ENCODE measurements at places on chromosomes 1 and 21.

DNA sequence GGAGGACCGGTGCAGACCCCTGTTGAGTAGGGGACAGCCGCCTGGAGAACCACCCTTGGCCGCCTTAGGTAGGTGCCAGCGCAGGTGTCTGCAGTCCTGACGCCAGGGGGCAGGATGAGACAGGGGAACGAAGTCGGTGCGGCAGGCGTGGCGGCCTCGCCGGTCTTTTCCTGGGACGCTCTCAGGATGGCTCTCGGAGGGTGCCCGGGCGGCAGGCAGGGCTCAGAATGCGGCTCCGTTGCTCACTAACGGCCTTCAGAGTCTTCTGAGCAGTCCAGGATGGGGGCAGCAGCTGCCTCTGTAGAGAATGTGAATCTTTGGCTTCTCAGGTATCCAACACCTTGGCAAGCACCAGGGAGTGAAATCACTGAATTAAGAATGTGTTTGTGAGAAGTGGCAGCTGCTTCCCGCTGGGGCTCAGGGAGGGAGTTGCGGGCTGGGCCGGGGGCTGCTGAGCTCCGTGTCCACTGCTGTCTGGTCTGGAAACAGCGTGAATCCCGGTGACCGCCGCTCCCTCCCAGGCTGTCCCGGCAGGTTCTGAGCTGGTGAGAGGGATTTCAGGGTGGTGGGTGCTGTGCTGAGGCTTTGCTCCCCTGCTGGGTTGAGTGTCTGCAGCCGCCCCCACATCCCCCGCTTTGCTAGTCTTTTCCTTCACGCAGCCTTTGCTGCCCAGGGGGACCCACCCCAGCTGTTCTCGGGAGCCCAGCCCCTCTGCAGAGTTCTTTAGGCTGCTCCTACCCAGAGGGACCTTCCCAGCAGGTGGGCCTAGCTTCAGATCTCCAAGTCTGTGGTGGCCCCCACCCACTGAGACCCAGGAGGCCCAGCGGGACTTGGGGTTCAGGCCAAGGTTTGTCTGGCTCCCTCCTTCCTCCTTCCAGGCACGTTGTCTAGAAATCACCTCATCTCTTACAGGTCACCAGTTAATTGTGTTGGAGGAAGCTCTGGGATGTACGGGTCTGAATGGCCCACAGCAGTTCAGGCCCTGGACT is 11.1 kb upstream of the C1orf174 start:
- peak; percentile 35 for DNase-seq

DNA sequence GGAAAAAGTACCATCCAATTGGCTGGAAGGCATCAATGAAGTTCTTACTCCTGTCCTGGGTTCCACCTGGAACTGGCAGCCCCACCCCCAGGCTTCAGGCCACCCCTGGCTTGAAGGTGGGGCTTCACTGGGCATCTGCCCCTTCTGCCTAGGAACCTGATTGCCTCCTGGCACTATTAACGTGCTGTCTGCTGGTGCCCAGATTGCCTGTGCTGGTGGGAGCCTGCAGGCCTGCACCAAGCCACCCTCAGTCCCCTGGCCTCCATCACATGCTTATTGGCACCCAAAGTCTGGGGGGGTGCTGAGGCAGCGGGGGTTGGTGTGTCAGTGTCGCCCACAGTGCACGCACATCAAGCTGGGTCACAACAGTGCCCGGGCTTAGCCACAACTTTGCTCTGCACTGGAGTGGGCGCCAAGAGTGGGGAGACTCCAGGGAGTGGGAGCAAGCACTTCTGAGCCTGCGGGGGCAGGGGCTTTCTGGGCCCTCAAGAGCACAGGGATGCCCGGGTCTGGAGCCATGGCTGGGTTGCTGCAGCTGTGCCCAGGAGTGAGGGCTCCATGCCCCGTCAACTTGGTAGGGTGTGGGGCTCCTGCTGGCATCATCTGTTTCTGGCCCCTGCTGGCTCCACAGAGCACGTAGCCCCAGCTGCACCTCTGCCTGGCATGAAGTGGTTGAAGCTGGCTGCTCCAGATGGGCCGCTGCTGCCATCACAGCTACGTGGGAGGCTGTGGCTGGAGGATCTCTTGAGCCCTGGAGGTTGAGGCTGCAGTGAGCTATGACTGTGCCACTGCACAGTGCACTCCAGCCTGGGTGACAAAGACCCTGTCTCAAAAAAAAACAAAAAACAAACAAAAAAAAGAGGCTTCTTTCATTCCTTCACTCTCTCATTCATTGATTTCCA is 4.1 kb upstream of the LSM10 start:
- no peak for DNase-seq

- DNase-seq: no peak
These were observed 5.1 kb upstream of the RCAN1 start for GRCh38 chr21:34619841-34620665.

- DNase-seq: no peak
These were observed at the start of gene DIO1 for GRCh38 chr1:53893999-53894636. Gene DIO1 (plus strand): TSS chr1:53894187. CDS start chr1:53894211, 24 bp downstream.

DNA sequence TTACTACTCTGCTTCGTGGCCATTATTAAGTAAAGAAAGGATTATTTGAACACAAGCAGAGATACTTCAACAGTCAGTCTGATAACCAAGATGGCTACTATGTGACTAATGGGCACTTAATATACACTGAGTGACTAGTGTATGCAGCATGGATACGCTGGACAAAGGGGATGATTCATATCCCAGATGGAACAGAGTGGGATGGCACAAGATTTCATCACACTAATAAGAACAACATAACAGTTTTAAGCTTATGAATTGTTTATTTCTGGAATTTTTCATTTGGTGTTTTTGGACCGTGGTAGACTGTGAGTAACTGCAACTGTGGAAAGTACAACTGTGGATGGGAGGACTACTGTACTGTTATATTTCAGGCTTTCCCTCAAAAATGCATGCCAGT is 9.4 kb downstream of the ZCCHC17 start:
- no peak for DNase-seq

- DNase-seq: peak; percentile 67
These were observed 131.7 kb downstream of the BRINP2 start for GRCh38 chr1:177302357-177303044.

- no peak for DNase-seq
These were observed 183.7 kb downstream of the KIF26B start for GRCh38 chr1:245338485-245338877.

- no peak for DNase-seq
These were observed 8.4 kb upstream of the IVNS1ABP start for GRCh38 chr1:185325413-185325812.

DNA sequence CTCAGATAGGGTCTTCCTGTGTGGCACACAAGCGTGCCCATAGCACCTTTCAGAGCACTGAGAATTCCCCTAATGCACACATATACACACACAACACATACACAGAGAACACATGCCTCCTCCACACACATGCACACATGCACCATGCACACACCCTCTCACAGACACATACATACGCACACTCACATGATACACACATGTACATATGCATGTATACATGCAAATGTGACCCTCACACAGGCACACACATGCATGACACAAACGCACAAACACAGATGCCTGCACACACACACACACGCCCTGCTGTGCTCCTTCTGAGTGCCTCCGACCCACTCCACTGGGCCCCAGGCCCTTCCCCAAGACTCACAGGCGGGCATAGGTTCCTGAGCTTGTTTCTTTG is 251.0 kb downstream of the PTPRU start:
- no peak for DNase-seq

- DNase-seq: no peak
These were observed 6.3 kb downstream of the C1orf53 start for GRCh38 chr1:197908716-197909220.

DNA sequence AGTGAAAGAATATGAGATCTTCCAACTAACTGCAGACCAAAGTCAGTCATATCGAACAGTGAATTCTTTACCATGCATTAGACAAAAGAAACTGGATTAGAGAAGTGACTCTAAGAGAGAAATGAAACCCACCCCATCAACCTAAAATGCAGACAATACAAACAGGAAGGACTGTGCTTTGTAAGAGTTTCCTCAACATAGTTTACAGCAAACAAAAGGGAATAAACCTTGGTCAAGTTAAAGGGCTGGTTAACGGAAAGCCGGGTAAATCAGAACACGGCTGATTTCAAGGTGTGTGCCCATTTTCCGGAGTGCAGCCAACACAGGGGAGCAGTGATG is 39.2 kb downstream of the SIPA1L2 start:
- DNase-seq: no peak

GRCh38 chr1:1835546-1835945 is 55.3 kb downstream of the GNB1 start:
- no peak for DNase-seq

DNA sequence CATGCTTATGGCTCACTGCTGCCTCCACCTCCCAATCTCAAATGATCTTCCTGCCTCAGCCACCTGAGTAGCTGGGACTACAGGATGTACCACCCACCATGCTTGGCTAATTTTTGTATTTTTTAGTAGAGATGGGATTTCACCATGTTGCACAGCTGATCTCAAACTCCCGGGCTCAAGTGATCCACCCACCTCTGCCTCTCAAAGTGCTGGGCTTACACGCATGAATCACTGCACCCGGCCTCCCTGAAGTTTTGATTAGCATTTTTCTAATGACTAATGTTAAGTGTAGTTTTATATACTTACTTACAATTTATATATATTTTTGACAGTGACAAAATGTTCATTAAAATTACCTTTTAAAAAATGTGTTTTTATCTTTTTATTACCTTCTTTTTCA is 41.1 kb downstream of the ZNF678 start:
- peak; percentile 7 for DNase-seq

DNA sequence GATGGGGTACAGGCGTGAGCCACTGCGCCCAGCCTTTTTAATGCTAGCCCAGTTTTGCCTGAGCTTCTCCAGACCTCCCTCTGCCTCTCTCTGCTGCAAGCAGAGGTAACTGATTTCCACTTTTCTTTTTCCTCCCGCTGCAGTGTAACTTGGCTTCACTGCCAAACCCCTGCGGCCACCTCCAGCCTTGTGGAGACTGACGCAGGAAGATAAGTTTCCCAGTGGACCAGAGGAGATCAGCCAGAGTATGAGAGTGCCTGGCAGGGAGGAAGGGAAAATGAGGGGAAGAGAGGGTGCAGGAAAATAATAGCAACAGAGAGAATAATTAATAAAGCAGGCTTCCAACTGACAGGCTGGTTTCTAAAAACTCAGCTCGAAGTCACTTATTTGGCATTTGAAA is 143.7 kb downstream of the PCNX2 start:
- no peak for DNase-seq

- DNase-seq: no peak
These were observed 9.6 kb upstream of the FABP3 start for GRCh38 chr1:31382379-31382989.

- no peak for DNase-seq
These were observed 64.4 kb downstream of the SLC37A1 start for GRCh38 chr21:42578034-42578433.

- no peak for DNase-seq
These were observed 421 bp upstream of the LCE3A start for GRCh38 chr1:152623203-152623844.

DNA sequence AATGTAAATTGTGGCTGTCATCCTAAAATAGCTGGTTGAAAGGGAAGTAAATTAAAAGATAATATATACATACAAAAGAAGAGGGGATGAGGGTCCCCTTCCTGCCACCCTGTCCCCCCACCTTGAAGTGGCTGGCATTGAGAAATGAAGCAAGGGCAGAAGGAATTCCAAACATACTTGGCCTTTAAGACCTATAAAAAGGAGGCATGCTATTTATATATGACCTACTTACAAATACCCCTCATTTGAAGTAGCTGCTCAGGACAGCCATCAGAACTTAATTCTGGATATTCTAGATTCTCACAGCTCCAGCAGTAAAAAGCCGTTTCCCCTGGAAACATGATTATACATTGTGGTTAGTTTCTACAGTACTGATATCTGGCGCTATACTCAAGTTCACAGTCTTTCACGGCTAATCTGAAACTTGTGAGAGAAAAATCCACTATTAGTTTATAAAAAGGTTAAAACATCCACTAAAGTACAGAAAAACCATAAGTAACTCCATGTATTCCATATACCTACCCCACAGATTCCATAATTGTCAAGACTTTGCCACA is 9.6 kb upstream of the MAP10 start:
- DNase-seq: no peak

GRCh38 chr1:14726606-14727005 is 128.1 kb downstream of the KAZN start:
- no peak for DNase-seq

GRCh38 chr1:9561429-9561828 is 22.2 kb downstream of the SLC25A33 start:
- DNase-seq: peak; percentile 79

DNA sequence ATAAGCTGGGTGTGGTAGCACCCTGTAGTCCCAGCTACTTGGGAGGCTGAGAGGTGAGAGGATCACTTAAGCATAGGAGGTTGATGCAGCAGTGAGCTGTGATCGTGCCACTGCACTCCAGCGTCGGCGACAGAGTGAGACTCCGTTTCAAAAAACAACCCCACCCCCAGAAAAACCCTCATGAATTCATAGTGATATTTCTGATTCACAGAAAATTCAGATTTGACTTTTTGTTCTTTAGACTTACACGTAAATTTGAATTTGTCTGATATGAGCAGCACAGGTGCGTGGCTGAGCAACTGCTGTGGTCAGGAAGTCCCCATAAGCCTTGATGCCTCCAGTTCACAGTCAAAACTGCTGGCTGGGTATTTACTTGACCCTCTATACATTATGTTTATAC is 10.0 kb upstream of the MORC3 start:
- no peak for DNase-seq

DNA sequence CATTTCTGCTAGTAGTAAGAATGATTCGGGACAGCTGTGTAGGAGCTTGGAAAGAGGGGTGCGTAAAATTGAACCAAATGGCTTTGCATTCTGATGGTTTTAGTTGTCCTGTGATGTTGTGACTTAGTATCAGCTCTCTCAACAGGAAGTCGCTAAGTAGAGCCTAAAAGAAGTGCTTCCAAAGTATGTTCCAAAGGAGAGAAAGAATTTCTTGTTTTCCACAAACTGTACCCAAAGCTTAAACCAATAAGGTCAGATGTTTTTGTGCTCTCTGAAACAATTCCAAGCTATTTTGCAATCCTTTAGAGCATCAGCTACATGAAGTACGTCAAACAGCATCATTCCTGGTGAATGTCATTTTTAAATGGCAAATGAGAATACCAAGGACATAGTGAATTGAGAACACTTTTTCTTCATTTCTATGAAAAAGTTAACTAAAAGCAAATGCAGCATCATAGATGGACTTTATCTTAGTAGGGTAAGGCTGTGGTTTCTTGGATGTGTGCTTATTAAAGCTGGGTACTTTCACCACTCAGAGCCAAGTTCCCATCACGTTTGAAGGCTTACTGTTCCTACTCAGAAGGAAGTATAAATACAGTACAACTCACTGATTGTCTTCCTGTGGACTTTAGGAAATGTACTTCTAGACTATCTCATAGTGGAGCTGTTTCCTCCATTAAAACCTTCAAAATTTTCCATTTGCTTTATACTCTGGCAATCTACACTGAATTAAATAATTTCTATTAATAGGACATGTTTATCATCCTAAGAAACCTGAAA is 148.6 kb downstream of the C1orf21 start:
- no peak for DNase-seq

All from putamen (tissue), 1 donor.